ENCODE measurements at places on chromosomes 13 and 19. TPM values are rescaled to one million over a fixed set of nuclear protein-coding genes. Genes with fewer than 3 reads are reported as not detected.

DNA sequence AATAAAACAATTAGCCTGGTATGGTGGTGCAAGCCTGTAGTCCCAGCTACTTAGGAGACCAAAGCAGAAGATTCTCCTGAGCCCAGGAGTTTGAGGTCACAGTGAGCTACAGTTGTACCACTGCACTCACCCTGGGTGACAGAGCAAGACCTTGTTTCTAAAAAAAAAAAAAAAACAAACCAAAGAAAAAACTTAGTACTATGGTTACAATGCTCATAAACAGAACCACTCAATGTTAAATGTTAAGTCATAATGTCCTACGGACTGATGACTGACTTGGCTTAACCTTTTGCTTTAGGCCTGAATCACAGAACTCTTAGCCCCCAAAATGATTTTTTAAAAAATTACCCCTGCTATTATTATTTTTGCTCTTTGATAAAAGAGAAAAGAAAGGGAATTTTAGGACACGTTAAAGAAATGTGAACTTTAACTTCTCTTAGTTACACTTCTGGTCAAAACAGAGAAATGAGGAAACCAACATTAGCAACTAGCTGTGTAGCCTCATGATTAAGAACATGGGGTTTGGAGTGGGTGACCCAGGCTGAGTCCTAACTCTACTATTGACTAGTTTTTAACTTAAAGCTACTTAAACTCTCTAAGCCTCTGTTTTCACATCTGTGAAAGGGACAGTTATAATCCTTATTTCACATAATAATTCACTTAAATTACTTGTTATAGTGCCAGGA, 13.7 kb upstream of the ELF1 start:
- H3K4me3 ChIP-seq: no peak overlapping the region
- peaks cover 3% of the 10 kb centered on the region for H3K36me3 ChIP-seq
- no peak for DNase-seq
- no peaks in the 10 kb centered on the region for H3K27me3 ChIP-seq
- H3K27ac ChIP-seq: no peak overlapping the region

- no peak for DNase-seq
- no peaks in the 10 kb centered on the region for H3K36me3 ChIP-seq
- H3K4me3 ChIP-seq: no peak overlapping the region
- peaks cover 3% of the 10 kb centered on the region for H3K4me1 ChIP-seq
- no peak overlapping the region for H3K27ac ChIP-seq
- peaks cover 69% of the 10 kb centered on the region for H3K27me3 ChIP-seq
Observed at GRCh38 chr13:94966422-94966955, 254.1 kb upstream of the SOX21 start.

- no peak overlapping the region for H3K27ac ChIP-seq
- DNase-seq: no peak
- no peaks in the 10 kb centered on the region for H3K36me3 ChIP-seq
- H3K27me3 ChIP-seq: peaks cover 7% of the 10 kb centered on the region
Observed at GRCh38 chr13:113934576-113934975, 39.3 kb downstream of the C13orf46 start.

Gene MCF2L
- 1.4 TPM for total RNA-seq

Gene LMTK3
- 3.7 TPM for total RNA-seq

Gene SOX1
- not detected for total RNA-seq

DNA sequence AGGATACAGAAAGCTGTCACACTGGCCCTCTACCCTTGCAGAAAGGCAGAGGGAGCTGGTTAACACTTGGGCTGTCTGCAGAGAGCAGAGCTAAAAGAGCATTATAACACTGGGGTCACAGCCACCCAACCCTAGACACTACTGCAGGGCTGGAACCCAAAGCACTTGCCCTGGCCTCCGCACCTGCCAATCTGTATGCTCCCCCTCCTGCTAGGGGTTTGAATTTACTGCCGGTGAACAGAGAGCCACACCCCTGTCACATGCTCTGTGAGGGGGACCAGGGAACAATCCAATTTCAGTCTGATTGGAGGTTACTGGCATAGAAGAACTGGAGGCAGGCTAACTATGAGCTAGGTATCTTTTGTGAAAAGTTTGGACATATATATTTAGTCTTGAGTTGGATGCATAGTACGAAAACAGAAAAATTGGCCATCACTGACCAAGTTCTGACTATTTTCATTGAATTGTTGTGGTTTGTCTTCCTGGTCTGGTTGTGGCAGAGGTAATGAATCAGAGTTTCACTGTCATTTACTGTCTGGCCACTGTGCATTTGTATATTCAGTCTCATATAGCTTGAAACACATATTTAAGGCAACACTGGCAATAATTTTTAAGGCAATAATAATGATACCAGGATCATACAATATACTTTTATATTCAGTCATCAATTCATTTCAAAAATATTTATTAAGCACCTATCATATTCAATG, 504.3 kb upstream of the ATXN8OS start:
- H3K4me1 ChIP-seq: no peaks in the 10 kb centered on the region
- H3K27me3 ChIP-seq: no peaks in the 10 kb centered on the region
- H3K27ac ChIP-seq: no peak overlapping the region
- no peaks in the 10 kb centered on the region for H3K36me3 ChIP-seq
- no peak overlapping the region for H3K4me3 ChIP-seq

DNA sequence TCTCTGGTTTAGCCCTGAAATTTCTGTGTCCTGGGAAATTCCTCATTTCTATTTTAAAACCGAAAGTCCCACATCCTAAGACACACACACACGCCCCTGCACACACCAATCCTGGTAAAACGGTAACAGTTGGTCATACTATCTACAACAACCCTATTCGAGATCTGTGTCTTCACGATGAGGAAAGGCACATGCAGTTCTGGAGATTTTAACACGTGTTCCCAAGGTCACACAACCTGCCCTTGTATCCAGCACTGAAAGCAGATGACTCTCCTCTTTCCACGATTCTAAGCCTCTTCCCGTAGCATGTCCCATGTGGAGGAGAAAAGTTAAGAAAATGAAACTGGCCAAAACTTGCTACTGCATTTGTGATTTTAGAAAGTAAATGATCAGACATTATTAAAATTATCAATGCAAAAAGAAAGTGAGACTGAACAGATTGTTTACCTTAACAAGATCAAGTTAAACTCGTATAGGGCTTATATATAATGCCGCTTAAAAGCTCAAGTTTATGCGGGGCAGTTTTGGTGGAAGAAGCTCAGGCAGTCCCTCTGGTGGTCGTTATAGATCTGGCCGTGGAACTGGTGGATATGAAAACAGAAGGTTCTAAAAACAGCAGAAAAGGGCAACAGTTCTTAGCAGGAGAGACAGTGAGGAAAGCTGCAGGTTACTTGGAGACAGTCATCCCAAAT, 32.7 kb downstream of the VSTM1 start:
- H3K36me3 ChIP-seq: no peaks in the 10 kb centered on the region
- H3K27ac ChIP-seq: no peak overlapping the region
- H3K4me1 ChIP-seq: peaks cover 2% of the 10 kb centered on the region
- peaks cover 15% of the 10 kb centered on the region for H3K27me3 ChIP-seq
- H3K4me3 ChIP-seq: no peak overlapping the region
- DNase-seq: no peak

DNA sequence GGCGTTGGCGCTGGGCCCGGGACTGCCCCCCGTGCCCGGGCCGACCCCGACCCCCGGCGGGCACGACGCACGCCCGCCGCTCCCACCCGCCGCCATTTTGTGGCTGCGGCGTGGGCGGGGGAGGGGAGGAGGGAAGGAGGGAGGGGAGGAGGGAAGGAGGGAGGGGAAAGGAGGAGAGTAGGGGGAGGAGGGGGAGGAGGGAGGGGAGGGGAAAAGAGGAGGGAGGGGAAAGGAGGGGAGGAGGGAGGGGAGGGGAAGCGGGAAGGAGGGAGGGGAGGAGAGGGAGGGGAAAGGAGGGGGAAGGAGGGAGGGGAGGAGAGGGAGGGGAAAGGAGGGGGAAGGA, at the start of gene BTBD2:
BTBD2 (minus strand) TSS at position 107 of the 343 bp plus-strand sequence; CDS start at position 96, 11 bp downstream.
- peaks cover 30% of the 10 kb centered on the region for H3K4me1 ChIP-seq
- peak within 1 kb of the TSS; percentile 75 for H3K4me3 ChIP-seq
- H3K27me3 ChIP-seq: no peaks in the 10 kb centered on the region
- DNase-seq: peak; percentile 59
- H3K27ac ChIP-seq: peak within 1 kb of the TSS; percentile 57

DNA sequence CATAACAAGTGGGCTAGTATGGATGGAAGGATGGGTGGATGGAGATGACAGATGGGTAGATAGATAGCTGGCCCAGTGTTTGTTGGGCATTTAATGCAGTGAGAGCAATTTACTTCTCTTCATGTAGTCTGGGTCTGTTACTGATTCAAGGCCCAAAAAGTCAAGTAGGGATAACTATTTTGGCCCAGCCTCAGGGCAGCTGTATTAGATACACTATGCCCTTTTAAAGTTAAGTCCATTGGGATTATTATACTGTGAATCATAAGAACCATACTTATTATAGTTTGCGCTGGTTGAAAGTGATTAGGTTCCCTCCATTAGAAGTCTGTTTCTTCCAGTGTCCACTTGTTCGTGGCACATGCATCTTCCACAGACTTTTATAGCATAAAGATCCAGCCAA, 4.7 kb downstream of the ITGBL1 start:
- H3K4me1 ChIP-seq: no peaks in the 10 kb centered on the region
- H3K36me3 ChIP-seq: no peaks in the 10 kb centered on the region
- no peak overlapping the region for H3K4me3 ChIP-seq
- H3K27ac ChIP-seq: no peak overlapping the region

DNA sequence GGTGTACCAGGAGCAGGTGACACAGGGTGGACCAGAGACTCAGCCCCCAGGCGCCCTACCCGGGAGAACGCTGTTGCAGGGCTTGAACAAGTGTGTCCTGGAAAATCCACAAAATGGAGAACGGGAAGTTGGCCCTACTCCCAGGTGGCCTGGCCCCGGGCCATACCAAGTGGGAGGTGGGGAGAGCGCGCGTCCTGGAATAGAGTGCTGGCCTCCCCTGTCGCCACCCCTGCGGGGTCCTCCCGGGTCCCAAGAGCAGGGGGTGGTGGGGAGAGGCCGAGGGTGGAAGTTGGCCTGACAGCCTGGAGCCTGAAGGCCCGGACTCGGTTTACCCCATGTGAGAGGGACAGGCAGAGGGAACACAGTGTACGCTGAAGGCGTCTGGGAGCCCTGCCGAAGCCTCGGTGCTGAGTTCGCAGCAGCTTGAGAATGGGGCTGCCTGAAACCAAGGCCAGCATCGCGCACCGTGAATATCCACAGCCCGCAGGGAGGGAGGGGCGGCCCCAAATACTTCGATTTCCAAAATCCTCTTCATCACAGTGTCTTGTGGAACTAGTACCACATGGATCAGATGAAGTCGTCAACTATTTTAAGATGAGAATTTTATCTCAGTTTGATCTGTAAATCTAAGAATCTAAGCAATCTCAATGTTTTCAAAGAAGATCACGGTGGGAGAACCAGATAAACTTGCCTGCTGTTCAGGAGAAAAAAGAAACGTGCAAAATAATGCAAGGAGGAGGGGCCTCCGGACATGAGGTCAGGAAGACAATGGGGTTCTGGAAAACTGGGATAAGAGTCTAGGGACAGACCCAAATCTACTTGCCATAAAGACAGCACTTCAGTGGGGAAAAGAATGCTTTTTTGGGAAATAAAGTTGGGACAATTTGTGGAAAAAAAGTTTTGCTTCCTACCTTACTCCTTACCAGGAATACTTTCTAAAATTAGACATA, 10.4 kb upstream of the KLF16 start:
- no peak for DNase-seq
- peaks cover 42% of the 10 kb centered on the region for H3K4me1 ChIP-seq
- no peaks in the 10 kb centered on the region for H3K27me3 ChIP-seq
- H3K36me3 ChIP-seq: peaks cover 23% of the 10 kb centered on the region

DNA sequence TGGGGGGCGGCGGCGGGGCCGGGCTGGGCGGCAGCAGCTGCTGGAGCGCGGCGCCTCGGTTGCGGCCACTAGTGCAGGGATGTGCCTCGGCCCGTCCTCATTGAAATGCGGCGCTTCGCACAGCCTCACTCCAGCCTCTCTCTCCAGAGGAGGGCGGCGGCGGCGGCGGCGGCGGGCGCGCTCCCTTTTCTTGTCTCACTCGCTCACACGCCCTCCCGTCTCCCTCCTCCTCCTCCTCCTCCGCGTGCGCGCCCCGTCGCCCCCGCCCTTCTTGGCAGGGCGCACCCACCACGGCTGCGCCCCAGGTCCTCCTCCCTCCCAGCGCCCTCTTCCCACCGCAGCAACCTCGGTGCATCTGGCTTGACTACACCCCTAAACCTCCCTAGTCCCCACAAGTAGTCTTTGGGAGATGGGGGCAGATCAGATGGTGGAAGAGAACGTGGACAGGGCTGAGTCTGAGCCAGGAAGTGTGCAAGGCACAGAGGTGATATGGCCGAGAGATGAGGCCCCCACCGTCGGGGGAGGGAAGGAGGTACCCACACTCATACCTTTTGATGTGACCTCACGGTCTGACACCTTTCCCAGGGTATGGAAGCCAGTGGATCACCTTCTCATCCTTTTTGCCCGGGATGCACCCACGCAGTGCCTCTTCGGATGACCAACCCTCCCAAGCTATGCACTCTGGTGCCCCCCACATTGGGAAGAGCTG, at the start of gene DCLK1:
DCLK1 (minus strand) TSS at position 161 of the 709 bp plus-strand sequence.
- H3K27ac ChIP-seq: no peak within 1 kb of the TSS
- H3K4me3 ChIP-seq: no peak within 1 kb of the TSS
- peaks cover 30% of the 10 kb centered on the region for H3K27me3 ChIP-seq
- no peak for DNase-seq

Gene UGGT2
- total RNA-seq: not detected
